ENCODE measurements at places on chromosomes 7 and 10. TPM values are rescaled to one million over a fixed set of nuclear protein-coding genes. Genes with fewer than 3 reads are reported as not detected.

The IGFBP3 gene
- total RNA-seq: 143 TPM

The CACNA2D1 gene
- 40.5 TPM for total RNA-seq

DNA sequence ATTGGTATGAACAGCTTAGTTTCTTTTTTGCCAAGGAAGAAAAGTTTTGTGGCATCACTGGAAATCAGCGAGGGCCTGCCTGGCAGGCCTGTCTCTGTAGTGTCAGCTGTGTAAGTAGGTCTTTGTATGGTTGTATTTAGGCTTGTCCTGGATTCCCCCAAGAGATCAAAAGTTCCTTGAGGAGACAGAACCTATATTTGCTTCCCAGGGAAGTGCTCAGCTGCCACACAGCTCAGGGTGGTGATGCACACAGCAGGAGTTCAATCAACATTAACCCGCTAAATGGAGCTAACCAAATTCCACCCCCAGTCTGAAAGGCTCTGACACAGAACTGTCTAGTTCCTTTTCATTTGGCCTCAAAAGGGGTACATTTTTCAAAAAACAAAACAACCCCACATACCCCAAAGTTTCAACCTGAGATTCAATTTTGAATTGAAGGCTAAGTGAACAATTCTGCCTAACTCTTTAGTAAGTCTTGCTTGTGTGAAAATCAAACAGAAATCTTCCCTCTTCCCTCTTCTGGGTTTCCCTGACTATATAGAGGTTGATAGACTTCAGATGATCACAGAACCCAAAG is 124.4 kb downstream of the CLEC2L start:
- DNase-seq: no peak

DNA sequence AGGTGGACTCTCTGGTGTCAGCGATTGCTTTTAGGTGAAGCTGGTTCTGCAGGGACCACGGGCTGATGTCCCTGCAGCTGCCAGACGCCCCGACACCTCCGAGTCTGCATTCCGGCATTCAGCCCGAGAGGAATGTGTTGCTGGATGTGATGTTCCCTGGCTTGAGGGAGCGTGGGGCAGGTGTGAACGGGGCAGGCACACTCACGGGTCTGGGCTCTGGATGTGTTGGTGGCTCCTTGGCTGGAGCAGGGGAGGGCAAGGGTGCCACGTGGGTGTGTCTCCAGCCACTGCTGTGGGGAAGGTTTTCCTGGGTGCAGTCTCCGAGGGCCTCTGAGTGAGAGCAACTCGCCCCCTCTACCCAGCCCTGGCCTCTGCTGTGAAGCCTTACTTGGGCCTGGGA is 140.5 kb downstream of the CAMK1D start:
- no peak for DNase-seq

DNA sequence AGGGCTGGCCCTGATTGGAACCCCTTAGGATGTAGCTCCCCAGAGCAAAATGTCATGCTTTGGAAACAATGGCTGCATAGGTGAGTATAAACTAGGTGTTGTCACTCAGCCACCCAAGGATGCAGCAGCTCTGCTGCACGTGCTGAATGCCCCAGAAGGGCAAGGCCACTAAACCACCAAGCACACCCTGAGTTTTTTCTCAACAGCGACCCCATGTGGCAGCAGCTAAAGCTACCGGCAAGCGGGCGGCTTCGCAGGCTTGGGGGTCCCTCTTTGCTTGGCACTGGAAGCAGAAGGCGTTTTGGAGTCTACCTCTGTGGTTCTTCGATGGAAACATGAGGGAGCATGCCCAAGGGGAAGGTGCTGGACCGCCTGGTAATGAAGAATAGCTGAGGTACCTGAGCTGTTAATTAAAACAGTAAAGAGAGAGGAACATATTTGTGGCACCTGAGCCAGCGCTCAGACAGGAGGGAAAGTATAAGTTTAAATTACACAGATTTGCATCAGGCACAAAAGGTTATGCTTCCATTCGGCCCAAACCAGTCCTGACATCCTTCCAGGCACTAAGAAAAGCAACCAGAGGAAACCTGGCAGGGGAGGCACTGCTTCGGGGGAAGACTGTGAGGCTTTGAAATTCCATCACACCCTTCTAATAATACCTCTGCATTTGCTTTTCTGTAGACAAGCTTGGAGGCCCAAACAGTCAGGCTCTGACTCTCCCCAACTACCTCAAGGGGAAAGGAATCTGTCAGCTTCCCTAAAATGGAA is 152.1 kb downstream of the GFRA1 start:
- no peak for DNase-seq

- DNase-seq: peak; percentile 61
Observed at GRCh38 chr10:61164458-61165160, 220.6 kb upstream of the RHOBTB1 start.

The GRM3 gene
- not detected for total RNA-seq

GRCh38 chr7:4468320-4469102 is 213.6 kb upstream of the FOXK1 start:
- no peak for DNase-seq

- DNase-seq: peak; percentile 82
Observed at GRCh38 chr10:72353965-72354355, 759 bp downstream of the DNAJB12 start.

GRCh38 chr7:134293002-134293740 is 23.6 kb downstream of the SLC35B4 start:
- peak; percentile 64 for DNase-seq

DNA sequence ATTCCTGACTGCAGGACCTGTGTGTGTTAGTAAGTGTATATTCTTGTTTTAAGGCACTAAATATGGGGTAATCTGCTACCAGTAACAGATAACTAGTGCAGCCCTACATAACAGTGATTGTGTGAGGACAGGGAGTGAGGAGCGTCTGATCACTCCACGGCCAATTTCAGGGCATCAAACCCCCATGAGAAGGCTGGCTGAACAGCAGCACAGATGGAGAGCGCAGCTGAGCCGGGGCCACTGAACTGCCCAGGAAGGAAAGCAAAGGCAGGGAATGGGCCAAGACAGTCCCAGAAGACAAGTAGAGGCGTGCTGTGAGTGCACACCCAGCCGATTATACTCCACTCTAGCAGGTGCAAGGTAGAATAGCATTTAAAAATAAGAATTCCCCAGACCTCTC is 157.1 kb upstream of the CHST15 start:
- DNase-seq: no peak

The NUDT13 gene
- 1.7 TPM for total RNA-seq

- no peak for DNase-seq
Observed at GRCh38 chr10:110077436-110078130, 69.8 kb downstream of the ADD3 start.

DNA sequence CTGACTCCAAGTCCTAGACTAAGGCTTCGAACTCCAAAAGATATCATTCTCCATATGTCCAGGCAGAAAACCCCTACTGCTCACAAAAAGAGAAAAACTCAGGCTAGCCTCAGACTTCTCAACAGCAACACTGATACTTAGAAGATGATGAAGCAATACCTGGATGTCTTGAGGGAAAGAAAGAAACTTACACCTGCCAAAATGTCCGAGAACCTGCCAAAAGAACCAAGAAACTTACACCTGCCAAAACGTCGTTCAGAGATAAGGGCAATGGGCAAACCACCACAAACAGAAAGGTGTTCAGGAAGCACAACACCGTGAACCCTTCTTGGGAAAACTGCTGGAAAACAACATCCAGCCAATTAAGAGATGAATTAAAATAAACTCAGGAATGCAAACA is 15.3 kb downstream of the ABLIM1 start:
- DNase-seq: no peak

DNA sequence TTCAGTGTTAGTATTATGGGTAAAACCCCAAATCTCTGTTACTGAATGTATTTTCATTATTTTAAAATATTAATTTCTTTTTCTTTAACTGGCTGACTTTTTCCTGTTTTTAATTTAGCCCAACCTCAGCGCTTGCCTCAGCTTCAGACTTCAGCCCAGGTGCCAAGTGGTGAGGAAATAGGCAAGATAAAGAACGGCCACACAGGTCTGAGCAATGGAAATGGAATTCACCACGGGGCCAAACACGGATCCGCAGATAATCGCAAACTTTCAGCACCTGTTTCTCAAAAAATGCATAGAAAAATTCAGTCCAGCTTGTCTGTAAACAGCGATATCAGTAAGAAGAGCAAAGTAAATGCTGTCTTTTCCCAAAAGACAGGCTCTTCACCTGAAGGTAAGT is 57.5 kb downstream of the MDFIC start:
- peak; percentile 48 for DNase-seq

DNA sequence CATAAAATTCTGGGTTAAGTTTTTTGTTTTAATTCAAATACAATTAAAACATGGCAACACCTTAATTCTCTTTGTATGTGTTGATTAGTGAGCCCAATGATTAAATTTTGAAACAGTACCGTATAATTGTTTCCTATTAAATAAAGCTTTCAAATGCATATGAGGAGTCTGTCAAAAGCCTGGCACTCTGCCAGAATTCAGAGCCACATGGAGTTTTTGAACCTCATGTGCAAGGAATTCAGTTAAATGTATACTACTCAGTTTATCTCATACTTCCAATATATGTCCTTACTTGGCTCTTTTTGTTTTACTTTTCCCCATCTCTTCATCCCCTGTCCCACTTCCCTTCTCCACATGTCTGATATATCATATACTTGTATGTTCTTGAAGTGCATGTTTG is 165.6 kb upstream of the FAM3C start:
- DNase-seq: no peak
